ENCODE measurements at places on chromosomes 5 and 9.

DNA sequence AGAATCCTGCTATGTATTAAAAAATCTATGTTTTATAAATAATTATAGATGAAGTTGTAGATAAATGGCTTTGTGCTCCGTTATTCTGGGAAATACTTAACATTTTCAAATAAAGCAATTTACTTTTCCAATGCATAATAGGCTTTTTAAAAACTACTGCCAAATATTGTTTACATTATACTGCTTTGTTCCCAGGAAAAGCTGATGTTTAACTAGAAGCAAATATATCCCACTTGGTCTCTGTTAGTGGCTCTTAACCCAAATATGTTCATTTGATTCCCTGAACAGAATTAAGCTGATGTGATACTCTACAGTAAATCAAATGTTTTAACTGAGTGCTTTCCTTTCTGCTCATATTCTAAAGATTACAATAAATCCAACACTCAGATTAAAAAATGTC, 326.3 kb downstream of the SLCO4C1 start:
- DNase-seq, result no peak

- DNase-seq, result no peak
Observed at GRCh38 chr9:110579862-110580219, 300 bp upstream of the SVEP1 start.

- no peak for DNase-seq
Observed at GRCh38 chr5:133423011-133423617, 189.2 kb downstream of the FSTL4 start.

DNA sequence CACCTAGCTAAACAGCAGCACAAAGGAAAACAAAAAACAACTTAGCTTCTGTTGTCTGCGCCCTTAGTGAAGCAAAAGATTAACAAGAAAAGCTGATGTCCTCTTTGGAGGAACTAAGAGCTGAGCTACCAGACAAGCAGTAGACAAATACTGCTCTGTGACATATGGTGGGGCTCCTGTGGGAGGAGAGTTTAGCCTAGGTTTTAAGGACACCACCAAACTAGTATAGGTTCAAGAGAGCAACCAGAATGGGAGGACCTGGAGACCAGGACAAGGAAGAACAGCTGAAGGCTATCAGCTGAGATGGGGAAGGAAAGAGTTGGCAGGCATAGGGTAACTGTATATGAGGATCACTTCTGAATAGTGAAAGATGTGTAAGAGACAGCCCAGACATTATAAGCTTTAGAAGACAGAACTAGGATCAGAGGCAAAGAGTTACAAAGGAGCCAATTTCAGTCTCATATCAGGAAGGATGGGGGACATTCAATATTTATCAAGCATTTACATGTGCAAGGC, 27.2 kb downstream of the FBXW2 start:
- no peak for DNase-seq

GRCh38 chr5:1106385-1107166, 5.3 kb downstream of the SLC12A7 start:
- peak; percentile 38 for DNase-seq

DNA sequence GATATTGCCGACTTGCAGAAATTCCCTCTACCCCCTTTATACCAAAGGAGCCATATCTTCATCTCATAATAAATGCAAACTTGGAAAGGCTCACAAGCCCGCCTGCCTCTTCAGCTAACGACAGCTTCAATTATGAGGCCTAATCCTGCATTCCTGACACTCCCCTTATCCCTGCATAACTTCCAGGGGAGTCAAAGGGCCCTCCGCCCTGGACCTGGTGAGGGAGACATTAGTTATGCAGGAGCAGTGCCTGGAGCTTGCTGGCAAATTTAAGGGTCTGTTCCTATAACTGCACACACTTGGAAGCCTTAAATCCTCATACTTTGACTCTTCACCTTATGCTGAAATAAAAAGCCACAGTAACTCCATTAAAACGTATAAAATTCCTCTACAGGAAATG, 617.9 kb downstream of the BNC2 start:
- no peak for DNase-seq

- no peak for DNase-seq
Observed at GRCh38 chr5:57103317-57103907, 70.4 kb upstream of the GPBP1 start.

DNA sequence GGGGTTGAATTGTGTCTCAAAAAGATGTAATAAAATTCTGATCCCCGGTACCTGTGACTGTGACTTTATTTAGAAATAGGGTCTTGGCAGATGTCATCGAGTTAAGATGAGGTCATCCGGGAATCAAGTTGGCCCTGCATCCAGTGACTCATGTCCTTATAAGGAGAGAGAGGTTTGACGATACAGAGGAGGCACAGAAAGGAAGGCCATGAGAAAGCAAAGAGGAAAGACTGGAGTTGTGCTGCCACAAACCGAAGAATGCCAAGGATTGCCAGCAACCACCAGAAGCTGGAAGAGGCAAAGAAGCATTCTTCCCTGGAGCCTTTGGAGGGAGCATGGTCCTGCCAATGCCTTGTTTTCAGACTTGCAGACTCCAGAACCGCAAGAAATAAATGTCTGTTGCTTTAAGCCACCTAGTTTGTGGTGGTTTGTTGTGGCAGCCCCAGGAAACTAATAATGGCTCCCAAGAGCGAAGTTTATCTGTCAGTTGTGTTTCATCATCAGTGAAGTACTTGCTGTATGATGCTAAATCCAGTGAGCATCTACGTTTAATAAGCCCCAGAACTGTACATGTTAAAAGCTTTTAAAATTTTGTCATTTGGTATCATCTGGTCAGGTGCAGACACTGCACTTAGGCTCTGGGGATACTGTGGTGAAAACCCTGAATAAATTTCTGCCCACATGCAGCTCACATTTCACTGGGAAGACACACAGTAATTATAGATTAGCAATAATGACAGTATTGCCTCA, 114.8 kb downstream of the TLE4 start:
- DNase-seq, result no peak

DNA sequence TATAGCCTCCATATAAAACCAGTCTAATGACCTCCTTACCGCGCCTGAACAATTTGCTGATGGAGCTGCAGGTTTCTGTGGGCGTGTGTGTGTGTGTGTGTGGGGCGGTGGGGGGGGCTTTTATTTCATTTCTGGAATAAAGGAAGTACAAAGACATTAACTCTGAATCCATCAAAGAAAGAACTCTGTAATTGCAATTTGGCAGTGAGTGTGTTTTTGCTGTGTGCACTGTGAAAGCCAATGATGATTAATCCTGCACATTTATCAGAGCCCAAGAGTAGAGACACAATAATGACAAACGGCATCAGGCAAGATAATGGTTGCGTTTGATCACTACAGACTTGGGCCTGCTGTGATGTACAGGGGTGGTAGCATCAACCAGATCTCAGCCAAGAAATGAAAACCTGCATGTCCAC, 29.3 kb upstream of the NDFIP1 start:
- no peak for DNase-seq

- no peak for DNase-seq
Observed at GRCh38 chr5:142864290-142865260, 94.4 kb downstream of the ARHGAP26 start.
